ENCODE measurements at places on chromosomes 3 and 15. TPM values are rescaled to one million over a fixed set of nuclear protein-coding genes. Genes with fewer than 3 reads are reported as not detected.

The ITIH4 gene
- total RNA-seq = 0.71 TPM

The PRSS50 gene
- total RNA-seq = not detected

The FOXB1 gene
- total RNA-seq = 0.76 TPM

The GABRG3 gene
- total RNA-seq = 4.5 TPM

The ZNF619 gene
- total RNA-seq = 3.4 TPM

The IDH3A gene
- total RNA-seq = 66.1 TPM

The APPL1 gene
- 68.7 TPM for total RNA-seq

The SLC12A6 gene
- 9.3 TPM for total RNA-seq

The MORC1 gene
- not detected for total RNA-seq

The DYNLT2B gene
- 4.7 TPM for total RNA-seq

The SCN11A gene
- 0.02 TPM for total RNA-seq

The EPHA3 gene
- 0.94 TPM for total RNA-seq

The RETNLB gene
- total RNA-seq = not detected

The HES1 gene
- total RNA-seq = 21.6 TPM

The SLC35G2 gene
- 8.9 TPM for total RNA-seq

The SUSD5 gene
- 15.6 TPM for total RNA-seq

The STT3B gene
- total RNA-seq = 66.1 TPM

The DNAH1 gene
- 0.14 TPM for total RNA-seq

The RARB gene
- 0.46 TPM for total RNA-seq

The CERS3 gene
- 0.05 TPM for total RNA-seq

The ZPLD1 gene
- total RNA-seq = 0.15 TPM

The CA12 gene
- 0.94 TPM for total RNA-seq

The EEFSEC gene
- 11.4 TPM for total RNA-seq
